Activated naive CD8-positive, alpha-beta T cell treated with anti-CD3 and anti-CD28 coated beads, Interleukin-2, amount 50 U/mL, for 16 hours (primary cell): ENCODE measurements at places on chromosomes 1 and 21.

GRCh38 chr1:177809819-177810218 is 160.0 kb downstream of the SEC16B start:
- no peak for DNase-seq

DNA sequence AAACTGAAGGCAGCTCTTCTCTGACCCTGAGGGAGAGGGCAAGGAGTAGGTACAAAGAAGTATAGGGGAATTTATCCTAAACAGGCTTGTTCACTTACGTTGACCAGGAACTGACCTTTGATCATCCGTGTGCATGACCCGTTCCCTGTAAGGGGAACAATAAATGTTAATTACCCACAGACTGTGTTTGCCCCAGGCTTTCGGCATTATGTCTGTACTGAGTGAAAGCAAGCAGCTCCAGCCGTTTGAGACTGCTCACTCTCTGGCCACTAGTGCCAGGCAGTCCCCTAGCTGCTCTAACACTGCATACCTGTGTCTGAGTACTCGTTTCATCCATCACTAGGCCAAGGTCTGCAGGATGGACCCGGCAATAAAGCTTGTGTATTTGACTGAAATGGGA is 1365.3 kb downstream of the NCAM2 start:
- DNase-seq: no peak

DNA sequence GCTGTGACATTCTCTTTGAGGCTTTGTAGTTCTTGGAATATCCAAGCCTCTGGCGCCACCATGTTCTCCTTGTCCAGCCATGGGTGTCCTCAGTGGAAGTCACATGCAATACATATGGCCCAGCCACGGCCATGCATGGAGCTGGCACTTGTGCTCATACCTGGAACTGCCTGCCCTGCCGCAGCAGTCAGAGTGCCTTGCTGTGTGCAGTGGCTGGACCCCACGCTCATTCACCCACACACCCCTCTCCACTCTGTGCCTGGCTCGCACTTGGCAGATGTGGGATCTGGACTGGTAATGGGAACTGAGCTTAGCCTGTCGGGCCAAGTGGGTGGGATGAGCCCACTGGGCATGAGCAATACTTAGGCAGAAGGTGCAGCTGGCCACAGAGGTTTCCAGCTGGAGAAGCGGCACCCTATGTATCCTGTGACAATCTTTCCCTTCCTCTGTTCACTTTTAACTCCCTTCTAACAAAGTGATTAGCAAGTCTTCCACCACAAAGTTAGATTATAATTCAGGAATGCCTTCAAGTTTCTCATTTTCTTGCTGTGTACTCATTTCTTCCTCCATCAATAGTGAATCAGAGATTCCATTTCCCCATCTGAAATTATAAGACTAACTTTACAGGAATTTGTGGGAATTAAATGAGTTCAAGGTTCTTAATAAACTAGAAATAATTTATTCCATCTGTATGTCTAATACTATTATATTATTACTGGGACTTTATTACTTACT is 351.6 kb upstream of the NCAM2 start:
- DNase-seq: no peak

DNA sequence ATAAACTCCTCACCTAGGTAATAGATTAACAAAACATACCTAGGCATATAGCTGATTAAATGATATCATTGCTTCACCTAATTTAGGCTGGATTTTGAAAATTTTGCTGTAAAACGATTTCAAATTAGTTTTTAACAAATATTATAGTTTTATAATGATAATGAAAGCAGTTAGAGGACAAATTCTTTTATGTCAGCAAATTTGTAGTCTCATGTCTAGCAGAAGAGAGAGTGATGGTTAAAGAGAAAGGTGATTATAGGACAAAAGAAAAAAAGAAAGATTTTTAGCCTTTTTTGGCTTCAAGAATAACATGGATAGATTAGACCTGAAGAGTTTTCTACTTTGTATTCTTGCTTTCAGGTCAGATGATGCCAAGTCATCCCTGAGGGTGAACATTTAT is 3.6 kb upstream of the DPH5 start:
- DNase-seq: no peak

GRCh38 chr1:214552174-214552608 is 789 bp upstream of the PTPN14 start:
- DNase-seq: no peak

GRCh38 chr1:209820986-209821385 is 6.8 kb upstream of the UTP25 start:
- DNase-seq: no peak

GRCh38 chr1:109803901-109804331 is 40.2 kb upstream of the EPS8L3 start:
- no peak for DNase-seq

- no peak for DNase-seq
These were observed 3.5 kb upstream of the C1orf52 start for GRCh38 chr1:85262985-85263384.

- no peak for DNase-seq
These were observed 26.2 kb upstream of the A3GALT2 start for GRCh38 chr1:33346927-33347649.

- DNase-seq: no peak
These were observed 43.6 kb upstream of the IFFO2 start for GRCh38 chr1:19000065-19000464.

DNA sequence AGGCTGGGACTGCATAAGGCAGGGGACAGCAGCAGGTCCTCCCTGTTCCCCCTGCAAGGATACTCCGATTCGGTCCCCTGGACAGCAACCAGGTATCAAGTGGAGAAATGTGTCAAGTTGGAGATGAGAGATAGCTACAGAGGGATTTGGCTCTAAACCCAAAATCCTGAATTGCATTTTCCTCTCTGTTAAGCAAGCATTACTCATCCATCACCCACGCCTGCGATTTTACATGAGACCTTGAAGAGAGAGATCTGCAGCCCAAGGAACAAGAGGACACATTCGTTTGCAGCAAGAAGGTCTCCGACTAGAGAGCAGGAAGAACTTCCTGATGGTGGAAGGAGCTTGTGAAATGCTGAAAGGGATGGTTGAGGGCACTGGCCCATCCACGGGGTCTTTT is 21.9 kb downstream of the SYT2 start:
- DNase-seq: no peak

- DNase-seq: no peak
These were observed 36.8 kb downstream of the FBXO42 start for GRCh38 chr1:16315437-16315836.

DNA sequence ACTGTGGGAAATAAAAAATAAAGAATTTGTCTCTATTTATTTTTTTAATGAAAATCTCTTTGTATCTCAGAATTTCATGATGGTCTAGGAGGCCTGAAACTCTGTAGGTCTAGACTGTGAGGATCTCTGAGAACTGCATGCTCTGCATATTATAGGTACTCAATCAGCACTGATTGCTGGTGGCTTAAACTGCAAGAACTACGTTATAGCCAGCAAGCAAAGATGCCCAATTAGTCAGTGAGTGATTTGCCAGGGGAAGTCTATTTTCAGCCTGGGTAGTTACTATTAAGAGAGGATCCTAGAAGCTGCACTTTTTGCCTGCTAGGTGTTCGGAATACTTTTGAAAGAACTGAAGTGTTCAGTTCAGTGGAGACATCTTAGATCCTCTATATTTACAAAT is 87.4 kb downstream of the GPR52 start:
- DNase-seq: no peak

DNA sequence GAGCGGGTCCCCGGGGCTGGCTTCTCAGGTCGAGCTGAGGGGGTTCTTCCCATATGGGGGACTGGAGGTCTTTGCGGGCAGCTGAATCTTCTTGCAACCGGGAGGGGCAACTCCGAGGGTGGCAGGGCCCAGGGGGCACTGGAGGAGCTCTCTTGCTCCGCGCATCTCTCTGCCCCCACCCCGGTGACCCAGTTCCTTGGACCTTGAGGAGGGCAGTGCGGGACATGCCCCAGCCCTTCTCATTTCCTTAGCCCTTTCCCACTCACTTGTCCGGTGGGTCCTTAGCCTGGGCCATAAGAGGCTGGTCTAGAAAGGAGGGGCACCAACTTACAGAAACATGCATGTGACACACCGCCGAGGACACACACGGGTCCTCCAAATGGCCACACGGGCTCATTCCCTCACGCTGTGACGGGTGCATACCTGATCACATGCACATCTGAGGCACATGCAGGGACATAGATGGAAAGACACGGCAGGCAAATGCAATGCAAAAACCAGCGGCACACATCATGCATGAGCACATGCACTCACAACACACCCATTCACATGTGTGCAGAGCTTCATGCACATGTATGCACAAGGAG is 630 bp downstream of the HPCA start:
- no peak for DNase-seq

- no peak for DNase-seq
These were observed 109.6 kb downstream of the ZBTB18 start for GRCh38 chr1:244160455-244161235.

- DNase-seq: no peak
These were observed 273.5 kb downstream of the COL11A1 start for GRCh38 chr1:102834688-102835320.

DNA sequence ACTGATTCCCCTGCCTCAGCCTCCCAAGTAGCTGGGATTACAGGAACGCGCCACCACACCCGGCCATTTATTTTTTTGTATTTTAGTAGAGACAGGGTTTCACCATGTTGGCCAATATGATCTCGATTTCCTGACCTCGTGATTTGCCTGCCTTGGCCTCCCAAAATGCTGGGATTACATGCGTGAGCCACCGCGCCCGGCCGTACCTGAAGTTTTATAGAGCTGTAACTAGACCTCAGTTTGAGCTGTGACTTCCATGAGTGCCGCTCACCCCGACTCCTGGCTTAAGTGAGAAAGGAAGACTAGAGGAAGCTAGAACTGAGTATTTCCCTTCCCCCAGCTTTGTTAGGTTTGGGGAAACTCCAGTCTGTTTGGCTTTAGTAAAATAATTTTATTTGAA is 1283.1 kb downstream of the KCNT2 start:
- no peak for DNase-seq

GRCh38 chr1:14835725-14836124 is 237.2 kb downstream of the KAZN start:
- no peak for DNase-seq

- DNase-seq: no peak
These were observed 532.4 kb downstream of the KIF26B start for GRCh38 chr1:245687152-245687635.

- no peak for DNase-seq
These were observed 15.8 kb upstream of the TRIM63 start for GRCh38 chr1:26083208-26083607.

GRCh38 chr1:165840423-165840822 is 13.0 kb downstream of the UCK2 start:
- no peak for DNase-seq

DNA sequence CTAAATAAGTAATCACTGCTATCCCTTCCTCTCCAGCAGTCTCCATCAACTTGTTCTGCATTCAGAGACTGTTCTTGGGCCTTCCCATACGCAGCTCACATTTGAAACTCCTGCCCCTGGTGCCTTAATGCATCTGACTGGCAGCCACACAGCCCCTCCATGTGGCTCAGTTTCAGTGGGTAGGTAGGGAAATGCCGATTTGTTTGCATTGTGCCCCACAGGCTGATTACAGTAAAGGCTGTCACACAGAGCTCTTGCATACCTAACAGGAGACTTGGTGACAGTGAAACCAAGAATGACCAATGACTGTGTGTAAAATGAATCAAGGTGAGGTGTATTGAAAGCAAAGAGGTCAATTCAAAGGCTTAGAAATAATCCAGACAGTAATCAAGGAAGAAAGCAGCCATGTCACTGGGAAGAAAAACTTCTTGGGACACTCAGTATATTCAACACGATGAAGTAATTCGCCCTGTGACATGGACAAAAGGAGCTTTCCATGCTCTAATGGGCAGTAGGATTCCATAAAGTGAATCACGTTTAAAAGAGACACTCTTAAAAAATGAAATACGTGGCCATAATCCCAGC is 12.7 kb upstream of the B3GALNT2 start:
- no peak for DNase-seq

GRCh38 chr21:17128132-17128531 is 384.7 kb upstream of the CXADR start:
- DNase-seq: no peak

GRCh38 chr1:159780583-159781582 is at the start of gene DUSP23:
Gene DUSP23, plus strand, starts transcription at chr1:159780962. Its CDS starts 139 bp downstream, at chr1:159781101.
- peak; percentile 92 for DNase-seq

DNA sequence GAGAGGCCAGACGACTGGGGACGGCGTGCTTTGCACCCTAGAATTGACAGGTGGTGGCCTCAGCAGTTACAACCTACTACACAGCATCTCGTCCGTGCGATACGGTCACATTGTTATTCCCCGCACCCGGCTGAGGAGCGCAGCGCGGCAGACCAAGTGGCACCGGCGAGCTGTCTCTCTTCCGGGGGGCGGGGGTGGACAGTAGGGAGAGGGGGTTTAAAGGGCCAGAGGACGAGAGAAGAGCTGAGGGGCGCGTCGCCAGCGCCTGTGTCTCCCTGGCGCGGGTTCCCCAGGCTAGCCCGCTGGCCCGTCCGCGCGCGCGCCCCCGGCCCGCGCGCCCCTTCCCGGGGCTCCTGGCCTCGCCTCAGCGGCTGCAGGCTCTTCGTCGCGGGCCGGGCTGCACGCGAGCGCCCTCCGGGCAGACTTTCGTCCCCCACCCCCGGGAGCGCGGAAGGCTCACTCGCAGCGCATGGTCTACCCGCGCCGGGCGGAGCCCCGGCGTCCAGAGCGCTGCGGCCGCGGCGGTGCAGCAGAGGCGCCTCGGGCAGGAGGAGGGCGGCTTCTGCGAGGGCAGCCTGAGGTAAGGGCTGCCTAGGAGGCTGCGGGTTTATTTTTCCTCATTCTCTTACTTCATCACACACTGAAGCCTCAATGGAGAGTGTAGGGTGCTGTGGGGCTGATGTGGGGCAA is at the start of gene PDE4B:
Gene PDE4B (plus strand): TSS at position 227 of the 690 bp plus-strand sequence.
- no peak for DNase-seq

- no peak for DNase-seq
These were observed 47.0 kb downstream of the EXO1 start for GRCh38 chr1:241895013-241895412.

GRCh38 chr1:204307334-204307883 is 52.3 kb downstream of the PLEKHA6 start:
- DNase-seq: no peak

DNA sequence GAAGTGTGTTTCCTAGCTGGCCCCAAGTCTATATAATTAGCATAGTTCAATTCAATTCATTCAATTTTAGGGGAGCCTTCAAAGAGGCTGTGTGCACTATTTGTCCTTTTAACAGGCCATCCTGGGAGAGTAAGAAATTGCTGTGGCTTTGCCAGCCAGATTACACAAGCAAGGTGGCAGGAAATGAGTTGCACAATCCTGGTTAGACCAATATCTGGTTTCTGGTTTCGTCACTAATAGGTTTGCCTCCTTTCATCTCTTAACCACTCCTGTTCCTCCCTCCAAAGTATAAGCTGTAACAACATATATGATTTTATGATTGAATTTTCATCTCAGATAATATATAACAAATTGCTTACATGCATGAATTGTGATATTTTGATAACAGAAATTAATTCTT is 84.1 kb upstream of the NEGR1 start:
- no peak for DNase-seq
